ENCODE measurements at places on chromosomes 3 and 15.

DNA sequence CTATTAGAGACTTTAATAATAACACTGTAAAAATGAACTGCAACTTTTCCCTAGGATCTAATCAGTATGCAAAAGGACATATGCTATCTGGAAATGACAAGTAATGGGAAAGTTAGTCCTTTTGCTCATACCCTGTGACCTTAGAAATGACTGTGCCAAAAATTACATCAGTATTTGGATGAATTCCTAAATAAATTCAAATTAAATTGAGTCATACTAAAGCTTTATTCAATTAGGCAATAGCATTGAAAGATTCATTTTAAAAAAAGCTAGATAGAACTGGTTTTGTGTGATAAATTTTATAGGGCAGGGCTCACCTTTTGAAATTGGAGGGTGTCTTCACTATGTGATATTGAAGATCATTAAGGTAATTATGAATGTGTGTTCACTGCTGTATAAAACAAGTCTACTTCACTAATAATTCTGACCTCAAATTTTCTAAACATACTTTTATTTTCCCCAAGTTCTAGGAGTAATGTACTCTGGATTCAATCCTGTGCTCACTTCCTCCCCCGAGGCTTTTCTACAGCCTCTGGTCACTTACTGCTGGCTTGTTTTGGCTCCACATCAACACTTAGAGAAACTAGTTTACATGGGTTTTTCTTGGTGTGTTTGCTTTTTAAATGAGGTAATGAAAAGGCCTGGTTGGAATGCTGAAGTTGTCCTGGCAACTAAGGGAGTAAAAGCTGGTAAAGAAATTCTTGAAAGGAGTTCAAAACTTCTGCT, 44.4 kb upstream of the SPTSSB start:
- no peak for DNase-seq

DNA sequence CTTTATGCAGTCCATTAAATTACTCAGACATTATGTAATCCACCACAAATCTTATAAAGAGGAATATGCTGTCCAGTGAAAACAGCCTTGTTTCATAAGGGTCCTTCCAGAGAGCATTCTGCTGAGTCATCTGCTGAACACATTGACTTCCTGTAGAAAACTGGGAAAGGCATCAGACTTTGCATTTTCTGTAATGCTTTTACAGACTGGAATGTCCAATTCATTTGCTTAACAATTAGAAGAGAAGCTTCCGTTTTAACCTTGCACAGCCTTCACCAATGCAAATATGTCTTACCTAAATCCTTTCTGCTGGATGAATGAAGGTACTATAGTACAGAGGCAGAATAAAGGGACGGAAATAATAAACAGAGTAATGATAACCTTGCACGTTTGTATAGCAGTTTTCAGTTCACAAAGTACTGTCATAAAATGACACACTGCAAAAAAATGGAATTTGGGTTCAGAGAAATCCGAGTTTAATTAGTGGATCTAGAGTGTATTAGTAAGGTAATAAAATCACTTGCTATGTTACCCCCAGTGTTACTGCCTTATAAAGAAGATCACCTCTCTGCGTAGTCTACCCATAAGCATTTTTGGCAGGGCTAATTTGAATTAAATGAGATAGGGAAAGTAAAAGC, 301.5 kb downstream of the PYDC2 start:
- no peak for DNase-seq

- DNase-seq: no peak
Measured at GRCh38 chr3:8416965-8417364, 84.7 kb upstream of the LMCD1 start.

DNA sequence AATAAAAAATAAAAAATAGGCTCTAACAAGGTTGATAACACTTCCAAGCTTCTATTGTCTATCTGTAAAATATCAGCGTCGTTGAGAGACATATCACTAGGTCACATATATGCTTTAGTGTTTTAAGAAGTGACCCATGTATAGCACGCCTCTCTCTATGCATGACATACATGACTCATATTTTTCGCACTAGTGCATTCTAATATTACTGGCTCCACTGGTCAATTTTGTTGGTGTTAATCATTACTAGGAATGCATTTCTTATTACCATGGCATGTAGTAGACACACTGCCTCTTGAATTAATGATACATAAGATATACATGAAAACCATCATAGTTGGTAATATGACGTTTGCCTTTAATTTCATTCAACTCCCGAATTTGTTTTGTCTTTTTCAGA, 203.1 kb downstream of the CHL1 start:
- no peak for DNase-seq

- no peak for DNase-seq
Measured at GRCh38 chr3:127214975-127215374, 22.0 kb downstream of the PRR23E start.

DNA sequence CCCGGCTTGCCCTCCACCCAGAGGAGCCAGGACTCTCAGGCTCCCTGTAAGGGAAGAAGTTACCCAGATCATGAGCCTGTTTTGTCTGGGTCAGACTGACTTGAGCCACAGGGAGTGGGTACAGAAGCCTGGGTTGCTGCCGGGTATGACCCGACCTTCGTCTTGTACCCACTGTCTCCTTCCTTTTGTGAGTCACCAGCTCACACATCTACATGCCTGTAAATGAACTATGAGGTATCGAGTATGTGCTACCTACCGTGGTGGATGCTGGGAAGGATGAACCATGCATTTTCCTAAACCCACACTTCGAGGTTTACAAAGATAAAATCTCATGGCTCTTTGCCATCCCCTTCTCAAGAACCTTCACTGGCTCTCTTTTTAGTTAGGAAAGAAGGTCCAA, 56.9 kb downstream of the CACNA1D start:
- no peak for DNase-seq

DNA sequence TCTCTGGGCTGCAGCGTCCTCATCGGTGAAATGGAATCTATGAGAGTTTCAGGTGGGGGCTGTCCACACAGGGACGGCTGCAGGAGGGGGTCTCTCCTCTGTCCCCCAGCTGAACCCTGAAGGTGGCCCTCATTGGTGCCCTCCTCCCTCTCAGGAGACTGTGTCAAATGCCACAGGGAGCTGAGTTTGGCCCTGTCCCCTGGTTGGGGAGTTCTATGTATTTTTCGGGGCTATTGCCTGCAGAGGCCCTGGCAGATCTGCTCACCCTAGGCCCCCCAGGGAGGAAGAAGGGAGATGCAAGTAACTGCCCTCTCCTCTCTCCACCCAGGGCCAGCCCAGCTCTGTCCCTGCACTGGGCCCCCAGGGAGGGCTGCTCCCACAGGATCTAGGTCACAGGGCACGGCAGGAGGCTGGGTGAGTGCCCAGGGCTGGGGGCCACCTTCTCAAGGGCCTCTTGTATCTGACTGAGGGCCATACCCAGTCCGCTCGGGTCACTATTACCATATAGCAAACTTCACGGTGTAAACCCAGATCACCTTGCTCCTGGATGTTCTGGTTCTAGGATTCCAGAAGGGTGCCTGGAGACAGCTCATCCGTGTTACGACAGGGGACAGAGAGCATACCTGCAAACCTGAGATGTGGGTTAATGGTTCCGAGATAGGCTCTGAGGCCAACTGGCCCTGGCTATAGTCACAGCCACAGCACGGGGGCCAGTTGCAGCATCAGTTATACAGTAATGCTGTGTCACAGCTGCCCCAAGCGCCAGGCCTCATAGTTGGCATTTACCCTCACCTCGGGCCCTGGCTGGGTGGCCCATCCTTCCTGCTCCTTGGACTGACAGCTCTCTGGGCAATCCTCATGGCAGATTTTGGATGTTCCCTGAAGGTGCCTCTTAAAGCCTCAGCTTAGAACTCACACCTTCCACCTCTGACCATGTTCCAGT, 102.4 kb upstream of the PRR23E start:
- no peak for DNase-seq

DNA sequence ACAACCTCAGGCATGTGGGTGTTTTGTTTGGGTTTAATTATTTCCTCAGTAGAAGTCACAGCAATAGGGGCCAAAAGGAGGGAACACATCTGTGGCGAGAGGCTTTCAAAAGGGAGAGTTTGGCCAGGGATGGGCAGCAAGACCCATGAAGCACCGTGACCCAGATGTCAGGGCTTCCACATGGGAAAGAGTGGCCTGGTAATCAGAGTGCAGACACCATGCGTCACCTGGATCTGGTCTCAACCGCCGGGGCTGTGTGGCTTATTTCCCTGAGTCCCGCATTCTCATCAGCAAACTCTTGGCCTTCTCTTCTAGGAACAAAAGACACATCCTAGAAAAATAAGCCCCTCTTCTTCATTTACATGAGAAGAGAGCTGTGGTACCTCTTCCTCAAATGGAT, 12.4 kb upstream of the MUSTN1 start:
- no peak for DNase-seq

DNA sequence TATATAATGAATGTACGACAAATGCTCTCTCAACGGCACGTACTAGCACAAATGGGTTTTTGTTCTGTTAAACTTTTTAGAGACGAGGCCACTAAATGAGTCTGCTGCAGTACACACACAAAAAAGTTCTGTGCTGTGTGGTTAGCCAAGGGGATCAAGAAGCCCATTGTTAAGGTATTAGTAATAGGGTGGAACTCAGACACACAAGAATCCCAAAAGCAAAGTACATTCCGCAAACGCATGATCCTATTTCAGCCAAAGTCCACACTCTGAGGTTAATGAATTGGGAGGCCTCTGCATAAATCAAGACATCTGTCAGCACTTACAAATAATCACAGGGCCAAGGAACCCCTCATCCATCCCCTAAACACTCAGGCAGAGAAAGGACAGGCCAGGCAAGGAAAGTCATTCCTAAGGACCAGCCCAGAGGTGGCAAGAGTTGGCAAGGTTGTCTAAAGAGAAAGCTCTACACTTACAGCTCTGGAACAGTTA, 12.1 kb downstream of the OSBPL10 start:
- DNase-seq: no peak

DNA sequence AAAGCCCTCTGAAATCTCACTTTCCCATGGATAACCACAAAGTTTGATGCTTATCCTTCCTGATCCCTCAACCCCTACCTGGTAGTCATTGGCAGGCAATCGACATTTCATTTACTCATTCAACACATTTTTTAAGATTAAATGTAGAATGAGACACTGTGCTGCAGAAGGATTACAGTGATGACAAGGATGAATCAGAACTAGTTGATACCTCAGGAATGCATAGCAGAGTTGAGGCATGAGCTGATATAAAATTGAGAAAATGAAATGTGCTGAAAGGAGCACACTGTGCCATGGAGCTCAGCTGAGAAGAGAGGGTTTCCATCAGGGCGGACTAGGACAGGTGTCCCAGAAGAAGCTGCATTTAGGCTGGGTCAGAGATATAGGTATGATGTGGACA, 48.9 kb upstream of the ACTL6A start:
- DNase-seq: no peak

DNA sequence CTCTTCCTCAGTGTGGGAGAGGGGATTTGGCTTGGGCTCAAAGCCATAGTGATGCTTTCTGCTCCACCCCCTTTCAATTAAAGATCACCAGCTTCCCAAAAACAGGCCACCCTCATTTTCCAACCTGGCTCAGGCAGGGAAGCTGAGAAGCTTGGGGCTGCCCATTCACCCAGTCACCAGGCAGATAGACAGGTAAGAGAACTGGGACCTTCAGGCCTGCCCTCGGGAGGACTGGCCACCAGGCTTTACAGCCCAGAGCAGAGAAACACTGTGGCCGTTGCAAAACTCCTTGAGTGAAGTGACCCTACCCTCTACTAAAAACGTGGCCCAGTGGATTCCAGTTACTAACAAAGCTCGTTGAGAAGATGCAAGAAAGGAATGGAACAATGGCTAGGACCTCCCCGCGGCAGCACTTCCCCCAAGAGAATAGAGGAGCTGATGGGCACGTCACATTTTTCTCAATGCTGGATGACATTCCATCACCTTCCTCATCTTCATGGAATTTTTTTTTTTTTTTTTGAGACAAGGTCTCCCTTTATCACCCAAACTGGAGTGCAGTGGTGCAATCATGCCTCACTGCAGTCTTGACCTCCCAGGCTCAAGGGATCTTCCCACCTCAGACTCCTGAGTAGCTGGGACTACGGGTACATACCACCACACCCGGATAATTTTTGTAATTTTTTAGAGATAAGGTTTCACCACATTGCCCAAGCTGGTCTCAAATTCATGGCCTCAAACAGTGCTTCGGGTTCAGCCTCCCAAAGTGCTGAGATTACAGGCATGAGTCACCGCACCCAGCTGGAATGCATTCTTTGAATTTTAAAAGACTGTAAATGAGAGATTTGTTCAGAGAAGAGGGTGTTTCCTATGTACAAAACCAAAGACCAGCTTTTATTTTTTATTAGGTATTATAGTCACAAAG, 37.9 kb downstream of the LIPC start:
- no peak for DNase-seq

- no peak for DNase-seq
Measured at GRCh38 chr15:51837792-51838251, 8.4 kb downstream of the TMOD3 start.

GRCh38 chr3:150370999-150371398, 37.1 kb upstream of the TSC22D2 start:
- no peak for DNase-seq

GRCh38 chr15:85504749-85505676, 124.6 kb downstream of the AKAP13 start:
- no peak for DNase-seq

- no peak for DNase-seq
Measured at GRCh38 chr15:56337084-56337725, 28.0 kb upstream of the TEX9 start.

DNA sequence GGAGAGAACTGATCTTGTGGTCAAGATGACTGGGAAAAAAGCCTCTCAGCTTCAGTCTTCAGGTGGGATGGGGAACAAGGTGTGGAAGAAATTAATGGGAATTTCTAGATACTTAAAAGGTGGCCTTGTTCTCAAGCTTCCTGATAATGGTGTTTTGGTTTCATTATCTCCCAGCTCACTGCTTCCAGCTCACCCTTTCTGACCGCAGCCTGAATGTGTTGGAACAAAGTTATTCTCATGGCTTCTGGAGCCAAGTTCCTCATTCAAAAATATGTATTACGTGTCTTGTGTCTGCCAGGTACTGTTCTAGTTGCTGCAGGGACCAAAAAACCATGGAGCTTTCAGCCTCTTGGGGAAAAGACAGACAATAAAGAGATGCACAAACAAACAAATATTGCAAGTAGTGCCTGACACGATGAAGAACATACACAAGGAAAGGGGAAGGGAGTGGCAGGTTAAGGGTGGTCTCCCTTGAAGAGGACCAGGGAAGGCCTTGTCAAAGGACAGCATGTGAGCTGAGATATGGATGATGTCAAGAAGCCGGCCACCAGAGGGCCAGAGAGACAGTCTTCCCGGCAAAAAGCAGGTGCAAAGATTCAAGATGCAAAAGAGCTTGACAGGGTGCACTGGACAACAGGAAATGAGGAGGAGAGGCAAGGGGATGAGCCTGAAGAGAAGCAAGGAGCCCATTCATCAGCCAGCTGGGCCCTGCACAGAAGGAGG, 35.5 kb downstream of the ARRDC4 start:
- DNase-seq: no peak

- no peak for DNase-seq
Measured at GRCh38 chr15:38696790-38697495, 132.3 kb upstream of the RASGRP1 start.

GRCh38 chr3:36988356-36988755, 4.6 kb downstream of the EPM2AIP1 start:
- DNase-seq: no peak

DNA sequence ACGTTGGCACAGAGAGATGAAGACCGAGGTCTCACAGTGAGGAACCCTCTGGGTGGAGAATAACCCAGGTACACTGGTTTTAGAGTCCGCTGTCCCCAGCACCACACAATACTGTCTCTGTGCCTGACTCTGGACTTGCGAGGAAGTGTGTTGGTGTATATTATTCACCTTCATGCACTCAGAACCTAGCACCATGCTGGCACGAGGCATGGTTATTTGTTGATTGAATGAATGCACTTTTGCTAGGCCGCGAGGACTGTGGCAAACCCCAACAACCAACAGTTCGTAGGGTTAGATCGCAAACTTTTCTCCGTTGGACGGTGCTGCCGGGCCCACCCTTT, 484 bp upstream of the C3orf52 start:
- DNase-seq: no peak
